Dermis microvascular lymphatic vessel endothelial cell (primary cell): ENCODE measurements at places on chromosomes 3 and 15.

DNA sequence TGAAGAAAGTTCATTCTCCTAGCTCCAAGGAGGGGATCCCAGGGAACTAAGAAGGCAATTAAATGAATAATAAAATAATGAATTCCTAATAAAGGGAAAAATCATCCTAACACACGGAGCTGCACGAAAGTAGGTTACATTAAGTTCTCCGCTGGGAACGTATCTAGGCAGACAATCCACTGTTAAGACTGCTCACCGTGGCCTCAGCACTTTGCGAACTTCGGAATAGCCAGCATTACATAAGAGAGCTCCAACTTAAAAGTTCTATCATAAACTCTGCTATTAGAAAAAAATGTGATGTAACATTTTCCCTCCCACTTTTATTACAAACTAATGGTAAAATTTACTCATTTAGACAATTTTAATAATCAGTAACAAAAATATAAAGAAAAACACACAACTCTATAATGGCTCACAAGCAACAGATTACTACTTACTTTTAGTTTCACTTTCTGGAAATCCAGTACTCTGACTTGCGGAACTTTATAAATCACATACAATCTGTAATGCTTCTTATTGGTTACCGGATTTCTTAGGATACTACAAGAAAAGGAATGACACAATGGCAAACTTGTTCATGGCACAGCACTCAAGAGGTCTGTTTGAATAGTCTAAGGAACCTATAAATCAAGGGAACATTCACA is 8.5 kb downstream of the SNRPA1 start:
- DNase-seq: no peak

DNA sequence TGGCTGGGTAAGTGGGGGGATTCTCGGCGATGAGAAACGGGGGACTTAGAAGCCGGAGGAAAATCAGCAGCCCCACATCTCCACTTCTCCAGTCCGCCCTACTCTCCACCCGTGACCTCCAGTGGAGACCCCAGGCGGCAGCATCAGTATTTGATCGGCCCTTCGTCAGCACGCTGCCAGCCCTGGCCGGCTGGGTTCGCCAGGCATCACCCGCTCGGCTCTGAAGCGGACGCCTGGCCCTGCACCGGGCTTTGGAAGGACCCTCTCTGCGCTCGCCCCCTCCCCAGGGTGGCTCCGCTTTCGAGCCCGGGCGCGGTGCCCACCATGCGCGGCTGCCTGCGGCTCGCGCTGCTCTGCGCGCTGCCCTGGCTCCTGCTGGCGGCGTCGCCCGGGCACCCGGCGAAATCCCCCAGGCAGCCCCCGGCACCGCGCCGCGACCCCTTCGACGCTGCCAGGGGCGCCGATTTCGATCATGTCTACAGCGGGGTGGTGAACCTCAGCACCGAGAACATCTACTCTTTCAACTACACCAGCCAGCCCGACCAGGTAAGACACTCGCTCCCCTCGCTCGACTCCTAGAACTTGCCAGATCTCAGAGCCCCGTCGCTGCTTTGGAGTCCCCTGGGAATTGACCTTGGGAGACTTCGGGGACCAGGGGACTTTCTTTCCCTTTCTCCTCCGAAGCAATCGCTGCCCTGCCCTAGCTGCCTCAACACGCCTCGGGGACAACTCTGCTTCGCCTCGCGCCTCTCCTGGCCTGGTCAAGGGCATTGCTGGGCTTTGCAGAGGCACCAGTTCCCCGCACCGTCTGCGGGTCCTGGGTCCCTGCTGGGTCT is 561 bp downstream of the SIDT1 start:
- DNase-seq: peak; percentile 14

DNA sequence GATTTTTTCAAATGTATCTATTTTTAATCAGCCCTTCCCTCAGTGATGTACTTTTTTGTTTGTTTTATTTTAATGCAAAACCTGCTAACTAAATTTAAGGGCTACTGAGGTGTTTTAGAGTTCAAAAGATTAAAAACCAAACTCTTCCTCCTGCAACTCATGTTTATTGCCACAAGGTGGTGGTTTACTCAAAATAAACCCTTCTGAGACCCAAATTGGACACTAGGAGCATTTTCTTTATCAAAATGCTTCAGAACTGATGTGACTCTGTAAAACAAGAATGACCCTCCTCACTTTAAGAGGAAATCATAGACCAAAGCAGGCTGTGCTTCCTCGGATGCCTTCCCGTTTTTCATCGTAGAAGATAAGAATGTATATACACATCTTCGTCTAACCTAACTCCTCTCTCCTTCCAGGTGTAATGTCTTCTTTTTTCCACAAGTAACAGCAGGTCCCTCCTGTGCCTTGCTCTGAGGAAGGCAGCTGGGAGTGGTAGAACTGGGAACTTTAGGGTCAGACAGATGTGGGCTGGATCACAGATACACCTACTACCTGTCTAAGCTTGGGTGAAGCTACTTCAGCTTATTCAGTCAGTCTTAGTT is 2.9 kb upstream of the NME9 start:
- peak; percentile 31 for DNase-seq

GRCh38 chr15:39426552-39427532 is 154.0 kb upstream of the THBS1 start:
- no peak for DNase-seq

GRCh38 chr15:80953953-80954778 is 35.5 kb downstream of the MESD start:
- DNase-seq: no peak

GRCh38 chr3:37320276-37320675 is 145.9 kb upstream of the LRRFIP2 start:
- DNase-seq: no peak

GRCh38 chr3:9809239-9809614 is 835 bp upstream of the TTLL3 start:
- DNase-seq: no peak

- no peak for DNase-seq
These were observed 126.2 kb upstream of the KLHL25 start for GRCh38 chr15:85920956-85921355.

- no peak for DNase-seq
These were observed 108.3 kb downstream of the SLC49A4 start for GRCh38 chr3:122903171-122903570.

- no peak for DNase-seq
These were observed 18.8 kb downstream of the EPHB3 start for GRCh38 chr3:184580376-184580775.

DNA sequence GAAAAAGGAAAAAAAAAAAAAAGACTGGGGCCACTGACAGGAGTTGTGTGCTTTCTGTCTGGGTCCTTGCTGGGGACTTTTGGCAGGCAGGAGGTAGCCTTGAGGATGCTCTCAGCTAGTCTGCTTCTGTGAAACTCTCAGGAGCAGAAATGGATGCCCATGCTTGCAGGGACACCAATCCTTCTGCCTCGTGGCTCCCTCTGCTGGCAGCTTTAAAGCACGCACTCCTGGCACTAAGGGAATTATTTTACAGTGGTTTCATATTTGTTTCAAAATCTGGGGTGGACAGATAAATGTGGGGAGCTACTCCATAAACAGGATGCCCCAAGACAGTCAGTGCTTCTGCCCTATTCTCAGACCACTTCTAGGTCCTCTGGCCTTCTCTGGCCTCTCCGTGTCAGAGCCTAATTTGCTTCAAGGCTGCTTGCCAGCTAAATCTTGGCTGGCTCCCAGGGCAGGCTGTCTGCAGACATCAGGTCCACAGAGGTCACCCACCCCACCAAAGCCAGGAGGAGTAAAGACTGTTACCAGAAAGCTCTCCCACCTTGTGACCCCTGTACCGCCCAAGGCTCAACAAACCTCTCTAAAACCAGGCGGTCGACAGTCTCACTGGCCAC is 17.1 kb downstream of the TRAIP start:
- peak; percentile 79 for DNase-seq
